ENCODE measurements at places on chromosomes 2 and 18. TPM values are rescaled to one million over a fixed set of nuclear protein-coding genes. Genes with fewer than 3 reads are reported as not detected.

The DPYSL5 gene
- 7.5 TPM for total RNA-seq

The LRRC30 gene
- total RNA-seq, result not detected

The RPL37A gene
- total RNA-seq, result 5,049 TPM

The TACR1 gene
- 0.05 TPM for total RNA-seq

The SERPINB12 gene
- not detected for total RNA-seq

The KYNU gene
- 252 TPM for total RNA-seq

The ZNF385B gene
- total RNA-seq, result not detected

The SESTD1 gene
- total RNA-seq, result 24.5 TPM

The SF3B6 gene
- 166 TPM for total RNA-seq

The SCTR gene
- not detected for total RNA-seq

The IL36RN gene
- 0.13 TPM for total RNA-seq

The ANKRD29 gene
- 16.7 TPM for total RNA-seq

The LRATD1 gene
- 0.07 TPM for total RNA-seq

The COLEC12 gene
- not detected for total RNA-seq

The SPC25 gene
- total RNA-seq, result 20.1 TPM

The ZNF521 gene
- not detected for total RNA-seq

The FAM161A gene
- 5.0 TPM for total RNA-seq

The MALL gene
- 131 TPM for total RNA-seq

Measured in A549 treated with ZK216348 at 1 μM for 4 hours (cell line).